ENCODE measurements at places on chromosomes 5 and 9. TPM values are rescaled to one million over a fixed set of nuclear protein-coding genes. Genes with fewer than 3 reads are reported as not detected.

DNA sequence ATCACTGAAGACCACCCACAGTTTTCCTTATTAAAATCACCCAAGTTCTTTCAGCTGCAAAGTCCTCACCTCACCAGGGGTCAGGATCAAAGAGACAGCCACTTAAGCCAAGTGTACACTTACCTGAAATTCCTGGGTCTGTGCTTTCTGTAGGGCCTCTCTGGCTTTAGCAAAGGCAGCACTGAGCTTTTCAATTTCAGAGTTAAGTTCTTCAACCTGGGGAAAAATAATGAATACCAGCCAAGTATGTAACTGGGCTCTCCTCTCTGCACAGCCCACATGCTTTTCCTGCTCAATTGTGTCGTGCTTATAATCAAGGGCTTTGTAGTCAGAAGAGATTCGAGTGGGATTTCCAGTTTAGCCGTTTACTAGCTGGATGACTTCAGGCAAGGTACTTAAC, 55.1 kb downstream of the CDK5RAP2 start:
- DNase-seq = no peak

GRCh38 chr9:32426278-32426939, 42.0 kb downstream of the ACO1 start:
- DNase-seq = no peak

EPB41L4B gene
- total RNA-seq = 3.1 TPM

DMRT3 gene
- total RNA-seq = not detected

IFNA7 gene
- not detected for total RNA-seq

FGF1 gene
- 0.57 TPM for total RNA-seq

MAMDC4 gene
- total RNA-seq = 0.63 TPM

ESM1 gene
- total RNA-seq = 0.07 TPM

Data from MG63 (cell line).